NCI-H1436 treated with DMSO at 0.1 percent for 48 hours (cell line): ENCODE measurements at places on chromosomes 5 and 9.

DNA sequence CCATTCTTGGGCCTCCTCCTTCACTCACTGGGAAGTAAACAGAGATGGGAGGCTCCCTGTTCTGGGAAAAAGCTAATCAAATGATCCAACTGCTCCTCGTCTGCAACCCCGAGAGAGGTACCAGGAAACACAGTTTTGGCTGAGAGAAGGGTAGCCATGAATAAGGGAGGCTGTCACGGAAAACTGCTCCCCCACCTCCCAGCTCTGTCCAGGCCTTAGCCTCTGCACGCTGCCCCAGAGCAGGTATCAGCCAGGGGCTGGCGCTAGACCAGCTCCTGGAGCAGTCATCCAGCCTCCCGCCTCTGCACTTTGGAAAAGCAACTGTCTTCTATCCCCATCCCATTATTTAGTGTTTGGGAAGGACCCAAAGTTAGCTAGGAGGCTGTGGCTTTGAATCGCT is 266.1 kb downstream of the NDUFS4 start:
- DNase-seq, result no peak

- no peak for DNase-seq
These were observed 3.2 kb downstream of the SURF2 start for GRCh38 chr9:133359399-133360175.

- no peak for DNase-seq
These were observed 14.4 kb downstream of the GLDC start for GRCh38 chr9:6631207-6631512.

GRCh38 chr5:81633891-81634290 is 117.0 kb downstream of the SSBP2 start:
- no peak for DNase-seq

- DNase-seq, result no peak
These were observed 408.2 kb upstream of the PRR16 start for GRCh38 chr5:120055858-120056257.

DNA sequence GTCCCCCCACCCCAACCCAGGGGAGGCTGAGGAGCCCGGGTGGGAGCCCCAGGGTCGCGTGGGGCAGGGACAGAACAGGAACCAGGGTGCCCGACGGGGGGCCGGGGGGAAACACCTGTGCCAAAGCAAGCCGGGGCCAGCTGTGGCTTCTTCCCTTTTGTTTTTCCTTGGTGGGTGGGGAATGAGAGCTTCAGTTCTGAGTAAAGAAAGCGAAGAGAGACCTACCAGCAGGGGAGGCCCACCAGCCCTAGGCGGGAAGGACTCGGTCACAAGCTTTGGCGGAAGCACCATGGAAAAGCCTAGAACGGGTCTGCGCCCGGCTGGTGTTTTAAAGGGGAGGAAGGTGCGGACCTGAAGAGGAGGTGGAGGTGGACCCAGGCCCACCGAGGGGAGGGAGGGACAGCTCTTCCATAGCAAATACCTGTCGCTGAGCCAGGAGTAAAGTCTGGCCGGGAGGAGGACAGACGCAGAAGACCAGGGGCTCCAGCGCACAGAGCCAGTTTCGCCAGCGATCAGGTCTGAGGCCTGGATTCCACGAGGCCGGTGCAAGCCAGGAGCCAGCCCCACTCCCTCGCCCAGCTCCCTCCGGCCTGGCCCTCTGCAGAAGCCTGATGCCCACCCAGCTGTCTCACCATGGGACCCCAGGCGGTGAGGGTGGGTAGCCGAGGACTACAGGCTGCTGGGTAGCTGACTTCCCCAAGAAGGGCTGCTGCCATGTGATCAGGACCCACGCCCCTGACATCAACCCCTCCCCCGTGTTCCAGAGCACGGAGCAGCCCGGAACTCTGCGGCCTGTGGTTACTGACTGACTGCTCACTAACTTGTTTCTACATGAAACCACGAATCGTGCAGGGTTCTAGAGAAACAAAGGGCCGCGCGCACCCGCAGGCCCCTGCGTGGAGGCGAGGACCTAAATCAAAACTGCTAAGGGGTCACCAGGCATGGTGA is 849 bp upstream of the MGAT1 start:
- DNase-seq, result no peak

GRCh38 chr5:142830241-142831008 is 60.2 kb downstream of the ARHGAP26 start:
- DNase-seq, result no peak

- DNase-seq, result no peak
These were observed 21.1 kb downstream of the CORO2A start for GRCh38 chr9:98171176-98171925.

DNA sequence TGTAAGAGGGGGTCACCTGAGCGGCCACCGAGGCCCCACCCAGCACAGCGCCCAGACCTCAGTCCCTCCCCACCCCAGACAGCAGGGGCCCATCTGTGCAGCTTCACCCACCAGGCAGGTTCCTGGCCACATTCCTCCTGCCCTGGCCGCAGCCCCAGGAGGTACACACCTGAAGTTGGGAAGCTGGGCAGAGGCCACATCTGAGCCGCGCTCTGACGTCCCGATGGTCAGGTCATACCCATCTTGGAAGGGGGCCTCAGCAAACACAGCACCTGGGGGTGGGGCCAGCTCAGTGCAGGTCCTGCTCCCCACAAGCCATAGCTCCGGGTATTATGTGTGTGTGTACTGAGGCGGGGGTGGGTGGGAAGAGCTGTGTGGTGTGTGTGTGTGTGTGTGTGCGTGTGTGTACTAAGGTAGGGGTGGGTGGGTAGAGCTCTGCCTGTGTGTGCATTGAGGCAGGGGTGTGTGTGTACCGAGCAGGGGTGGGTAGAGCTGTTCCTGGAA is 5.6 kb downstream of the SPOUT1 start:
- no peak for DNase-seq

DNA sequence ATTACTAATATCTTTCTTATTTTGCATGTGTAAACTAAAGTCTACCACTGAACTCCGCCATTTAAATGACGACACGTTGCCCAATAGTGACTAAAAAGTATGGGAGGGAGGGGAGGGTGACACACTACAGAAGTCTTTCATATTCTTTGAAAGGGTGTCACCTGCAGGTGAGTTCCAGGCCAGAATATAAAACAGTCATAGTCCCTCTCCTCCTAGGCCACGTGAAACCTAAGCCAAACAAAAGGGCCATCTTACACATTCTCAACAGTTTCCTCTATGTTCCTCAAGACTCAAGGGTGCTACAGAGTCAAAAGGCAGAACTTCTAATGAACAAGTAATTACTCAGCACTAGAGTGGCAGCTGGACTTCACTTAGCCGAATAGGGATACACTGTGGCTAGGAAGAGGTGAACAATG is 6.4 kb downstream of the CEMIP2 start:
- no peak for DNase-seq

- DNase-seq, result no peak
These were observed 79.4 kb downstream of the FBXL7 start for GRCh38 chr5:15579193-15579990.

DNA sequence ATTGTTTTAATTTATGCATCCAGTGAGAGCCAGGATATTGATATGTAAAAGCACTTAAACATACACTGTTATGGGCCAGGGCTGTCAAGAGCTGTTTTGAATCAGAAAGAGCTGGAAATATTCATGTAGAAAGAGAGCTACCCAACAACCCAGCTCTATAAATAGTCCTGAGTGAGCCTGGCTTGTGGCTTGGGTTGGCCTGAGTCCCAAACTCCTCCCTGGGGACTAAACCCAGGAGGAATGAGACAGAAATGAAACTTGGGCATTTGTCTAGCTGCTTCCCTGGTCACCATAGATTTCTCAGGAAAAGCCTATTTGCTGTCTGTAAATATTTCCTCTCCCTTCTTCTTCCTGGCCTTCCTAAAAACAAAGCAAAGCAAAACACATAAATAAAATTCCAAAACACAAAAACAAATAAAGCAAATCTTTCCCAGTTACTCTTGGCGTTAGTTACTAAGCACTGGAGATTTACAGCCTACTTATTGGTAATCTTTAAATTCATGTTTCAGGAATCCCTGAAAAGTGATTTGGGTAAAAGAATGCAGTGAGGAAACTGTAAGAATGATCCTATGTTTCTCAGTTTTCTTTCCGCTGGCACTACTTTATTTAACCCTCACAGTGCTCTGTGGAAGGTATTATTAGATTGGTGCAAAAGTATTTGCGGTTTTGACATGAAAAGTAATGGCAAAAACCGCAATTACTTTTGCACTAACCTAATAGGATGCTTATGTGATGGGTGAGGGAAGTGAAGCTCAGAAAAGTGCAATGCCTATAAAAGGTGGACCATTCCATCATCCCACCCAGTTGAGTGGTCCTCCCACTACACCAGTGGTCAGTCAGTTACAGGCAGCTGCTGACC is 111.8 kb downstream of the CARTPT start:
- DNase-seq, result peak; percentile 73

DNA sequence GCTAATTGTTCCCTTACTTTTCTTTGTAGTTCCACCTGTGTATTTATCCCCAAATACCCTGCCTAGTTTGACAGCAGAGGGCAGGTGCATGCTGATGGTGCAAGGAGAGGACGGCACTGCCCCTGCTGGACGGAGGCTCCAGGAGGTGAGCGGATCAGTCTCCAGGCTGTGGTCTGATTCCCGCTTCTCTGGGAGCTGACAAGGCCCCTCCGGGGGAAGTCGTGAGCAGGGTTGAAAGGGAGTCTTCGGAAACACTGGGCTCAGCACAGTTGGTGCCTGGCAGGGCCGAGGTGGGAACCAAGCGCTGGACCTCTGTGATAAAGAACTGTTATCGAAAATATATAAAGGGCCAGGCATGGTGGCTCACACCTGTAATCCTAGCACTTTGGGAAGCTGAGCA is 52.9 kb downstream of the RASGEF1C start:
- no peak for DNase-seq

DNA sequence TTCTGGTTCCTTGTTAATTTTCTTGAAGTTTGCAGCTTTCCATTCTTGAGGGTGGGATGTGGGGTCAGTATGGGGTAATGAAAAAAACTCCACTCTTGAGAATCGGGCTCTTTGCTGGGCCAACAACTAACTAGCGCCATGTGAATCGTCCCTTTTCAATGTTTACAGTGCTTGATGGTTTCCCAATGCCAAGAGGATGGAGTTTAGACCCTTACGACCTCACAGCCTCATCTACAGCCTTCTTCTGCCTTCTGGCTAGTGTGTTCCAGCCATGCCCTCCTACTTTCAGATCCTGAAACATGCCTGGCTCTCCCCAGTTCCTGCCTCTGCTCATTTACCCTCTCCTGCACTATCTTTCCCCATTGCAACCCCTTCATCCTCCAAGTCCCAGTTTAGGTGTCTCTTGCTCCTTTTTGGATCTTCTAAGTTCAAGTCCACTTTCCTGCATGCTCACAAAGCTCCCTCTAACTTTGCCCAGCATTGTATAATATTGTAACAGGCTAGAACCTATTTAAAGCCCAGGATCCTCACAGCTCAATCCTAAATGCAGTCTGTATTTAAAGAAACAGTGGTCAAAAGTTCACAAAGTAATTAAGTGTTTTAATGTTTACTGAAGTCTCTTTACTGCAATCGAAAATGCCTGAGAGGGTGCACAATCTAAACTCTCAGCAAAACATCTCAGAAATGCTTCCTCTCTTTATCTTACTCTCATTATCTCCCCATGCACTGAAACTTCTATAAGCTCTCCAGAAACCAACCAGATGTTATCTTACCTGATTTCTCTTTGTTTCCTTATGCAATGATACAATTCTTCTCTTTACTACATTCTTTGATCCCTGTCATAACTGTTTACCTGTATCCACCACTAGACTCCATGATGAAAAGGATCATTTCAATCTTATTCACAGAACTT is 20.6 kb upstream of the CAST start:
- no peak for DNase-seq

- no peak for DNase-seq
These were observed 523.0 kb downstream of the CSNK1G3 start for GRCh38 chr5:124034963-124035362.

DNA sequence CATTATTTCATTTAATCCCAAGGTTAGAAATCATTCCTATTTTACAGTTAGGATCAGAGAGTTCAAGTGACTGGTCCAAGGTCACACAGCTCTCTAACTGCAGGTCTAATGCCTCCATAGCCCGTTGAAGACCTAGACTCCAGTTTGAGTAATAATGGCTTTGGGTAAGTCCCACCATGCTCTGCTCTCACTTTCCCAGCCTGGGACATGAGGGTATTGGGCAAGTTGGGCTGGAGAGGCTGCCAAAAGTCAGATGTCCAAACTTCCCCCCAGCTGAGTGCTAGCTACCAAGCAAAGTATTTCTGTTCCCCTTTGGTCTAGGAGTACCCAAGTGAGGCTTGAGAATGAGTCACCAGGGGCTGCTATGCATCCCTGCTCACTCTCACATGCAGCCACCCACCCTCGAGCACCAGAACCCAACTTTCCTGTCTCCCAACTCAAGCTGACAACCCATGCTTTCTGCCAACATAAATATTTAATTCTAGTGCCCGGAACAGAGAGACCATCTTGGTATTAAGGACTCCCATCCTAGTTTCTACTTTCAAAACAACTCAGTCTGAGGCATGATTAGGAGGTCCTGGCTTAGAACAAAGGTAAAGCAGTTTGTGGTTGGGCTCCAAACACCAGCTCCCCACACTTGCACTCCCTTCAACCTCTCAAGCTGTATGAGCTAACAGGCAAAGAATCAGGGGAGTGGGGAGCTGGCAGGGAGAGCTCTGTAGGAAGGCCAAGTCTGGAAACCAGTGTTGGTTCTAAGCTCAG is 236.5 kb upstream of the TRIM32 start:
- no peak for DNase-seq

DNA sequence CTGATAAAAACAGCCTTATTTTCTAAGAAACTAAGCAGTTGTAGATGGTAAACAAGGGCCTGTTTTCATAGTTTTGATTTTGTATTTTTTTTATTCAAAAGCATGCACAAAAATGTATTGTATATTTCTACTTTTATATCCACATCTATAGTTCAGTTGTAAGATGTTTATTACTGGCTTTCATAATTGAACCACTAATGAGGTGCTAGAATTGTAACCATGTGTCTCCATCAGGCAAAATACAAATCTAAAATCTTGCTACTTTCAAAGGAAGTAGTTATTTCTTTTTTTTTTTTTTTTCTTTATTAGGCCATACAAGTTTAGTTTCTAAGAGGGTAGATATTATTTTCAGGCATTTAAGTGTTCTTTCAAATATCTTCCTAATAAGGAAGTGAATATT is 1755.0 kb downstream of the MAT2B start:
- no peak for DNase-seq

GRCh38 chr5:112800891-112801290 is 60.2 kb upstream of the SRP19 start:
- DNase-seq, result peak; percentile 41

- DNase-seq, result no peak
These were observed 113.5 kb upstream of the PCA3 start for GRCh38 chr9:76650692-76651091.

DNA sequence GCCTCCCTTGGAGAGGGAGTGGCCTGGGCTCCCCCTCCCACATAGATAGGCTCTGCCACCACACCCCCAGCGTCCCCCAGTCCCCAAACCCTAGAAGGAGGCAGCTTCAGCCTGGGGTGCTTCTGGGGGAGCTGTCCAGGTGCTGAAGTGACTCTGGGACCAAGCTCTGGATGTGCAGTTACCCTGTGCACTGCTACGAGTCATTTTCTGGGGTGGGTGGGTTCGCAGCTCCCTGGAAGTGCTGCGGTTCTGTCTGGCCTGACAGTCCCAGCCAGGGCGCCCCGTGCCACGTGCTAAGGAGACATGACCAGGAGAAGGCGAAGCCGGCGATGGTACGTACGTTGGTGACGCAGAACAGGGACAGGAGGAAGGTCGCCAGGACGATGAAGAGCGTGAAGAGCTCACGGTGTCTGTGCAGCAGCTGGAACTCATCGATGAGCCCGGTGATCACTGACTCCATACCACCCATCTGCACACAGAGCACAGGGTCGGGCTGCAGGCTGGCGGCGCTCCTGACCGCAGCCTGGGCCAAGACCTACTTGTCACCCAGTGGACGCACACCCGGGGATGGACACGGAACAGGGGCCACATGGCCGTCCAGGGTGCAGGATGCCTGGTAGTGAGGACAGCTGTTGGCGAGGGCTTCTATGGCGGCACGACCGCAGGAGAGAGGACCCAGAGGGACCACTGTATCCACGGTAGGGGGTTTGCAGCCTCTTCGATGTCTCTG is 35.7 kb downstream of the SLC6A3 start:
- no peak for DNase-seq
